ENCODE measurements at places on chromosomes 6 and 20.

DNA sequence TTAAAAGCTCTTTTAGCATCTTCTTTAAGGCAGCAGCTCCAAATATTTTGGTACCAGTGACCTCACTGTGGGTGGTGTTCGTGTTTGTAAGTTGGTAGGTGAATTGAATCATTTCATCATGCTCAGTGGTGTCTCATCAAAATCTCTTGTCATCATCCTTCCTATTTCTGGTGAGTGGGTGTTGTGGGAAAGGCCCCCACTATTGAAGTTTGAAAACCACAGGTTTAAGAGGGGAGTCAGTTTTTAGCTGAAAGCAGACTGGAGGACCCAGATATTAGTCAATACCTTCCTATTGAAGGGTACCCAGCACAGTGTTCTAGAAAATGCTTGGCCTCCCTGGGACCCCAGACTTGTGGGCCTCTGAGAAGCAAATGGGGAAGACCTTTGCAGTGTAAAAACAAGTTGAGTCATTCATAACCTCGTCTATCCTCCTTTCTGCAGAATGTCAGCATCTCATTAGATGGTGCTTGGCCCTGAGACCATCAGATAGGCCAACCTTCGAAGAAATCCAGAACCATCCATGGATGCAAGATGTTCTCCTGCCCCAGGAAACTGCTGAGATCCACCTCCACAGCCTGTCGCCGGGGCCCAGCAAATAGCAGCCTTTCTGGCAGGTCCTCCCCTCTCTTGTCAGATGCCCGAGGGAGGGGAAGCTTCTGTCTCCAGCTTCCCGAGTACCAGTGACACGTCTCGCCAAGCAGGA lies 3.7 kb downstream of the PIM1 start:
- DNase-seq: no peak

DNA sequence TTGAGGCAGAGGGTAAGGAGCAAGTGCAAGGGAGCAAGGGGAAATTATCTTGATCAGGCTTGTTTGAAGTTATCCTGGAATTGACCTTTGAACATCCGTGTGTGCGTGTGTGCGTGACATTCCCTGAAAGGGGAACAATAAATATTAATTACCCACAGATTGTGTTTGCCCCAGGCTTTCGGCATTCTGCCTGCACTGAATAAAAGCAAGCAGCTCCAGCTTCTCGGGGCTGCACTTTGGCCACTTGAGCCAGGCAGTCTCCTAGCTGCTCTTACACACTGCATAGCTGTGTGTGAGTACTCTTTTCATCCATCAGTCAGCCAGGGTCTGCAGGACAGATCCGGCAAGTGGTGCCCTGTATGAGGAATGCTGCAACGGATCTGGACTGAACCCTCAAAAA lies 107.7 kb upstream of the BTN3A2 start:
- DNase-seq: no peak

DNA sequence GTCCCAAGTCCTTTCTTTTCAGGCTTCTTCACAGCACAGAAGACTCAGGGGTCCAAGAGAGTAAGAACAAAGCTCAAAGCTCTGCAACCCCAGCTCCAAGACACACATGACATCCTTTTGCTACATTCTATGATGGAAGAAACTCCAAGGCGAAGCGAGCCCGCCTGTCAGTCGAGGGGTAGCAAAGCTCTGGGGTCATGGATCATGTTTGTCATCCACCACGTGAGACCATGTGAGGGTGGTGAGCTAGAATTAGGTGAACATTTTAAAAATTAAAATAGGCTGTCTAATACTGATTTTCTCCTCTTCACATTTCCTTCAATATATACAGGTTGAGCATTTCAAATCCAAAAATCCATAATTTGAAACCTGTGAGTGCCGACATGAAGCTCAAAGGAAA lies 189.6 kb downstream of the TTLL2 start:
- no peak for DNase-seq

DNA sequence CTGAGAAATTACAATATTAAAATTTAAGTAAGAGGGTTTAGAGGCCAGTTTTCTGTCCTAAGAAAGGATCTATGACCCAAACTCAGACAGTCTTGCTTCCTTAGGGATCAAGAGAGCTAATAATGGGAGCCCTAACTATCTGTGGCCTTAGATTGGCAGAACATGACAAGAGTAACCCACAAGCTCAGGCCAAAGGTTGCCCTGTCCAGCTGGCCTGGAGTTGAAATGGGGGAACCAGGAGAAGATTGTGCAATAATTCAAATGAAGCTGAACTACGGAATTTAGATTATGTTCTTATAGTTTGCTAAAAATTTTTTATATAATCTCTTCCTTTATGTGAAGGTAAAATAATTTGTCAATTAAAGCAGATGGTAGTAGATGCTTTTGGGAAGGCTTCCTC lies 26.4 kb downstream of the LAMA4 start:
- no peak for DNase-seq

DNA sequence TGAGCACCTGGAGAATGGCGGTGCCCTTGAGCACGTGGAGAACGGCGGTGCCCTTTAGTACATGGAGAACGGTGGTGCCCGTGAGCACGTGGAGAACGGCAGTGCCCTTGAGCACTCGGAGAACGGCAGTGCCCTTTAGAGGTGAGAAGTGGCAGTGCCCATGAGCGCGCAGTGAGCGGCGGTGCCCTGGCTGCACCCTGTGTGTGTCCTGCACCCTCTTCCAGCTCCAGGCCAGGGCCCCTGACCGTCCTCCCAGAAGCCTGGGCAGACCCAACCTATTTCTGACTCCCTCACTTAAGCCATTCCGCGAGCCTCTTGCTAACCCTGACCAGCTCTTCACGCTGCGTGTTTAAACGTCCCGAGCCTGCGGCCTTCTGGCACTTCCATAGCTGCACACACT lies 151.3 kb downstream of the DLL1 start:
- no peak for DNase-seq

DNA sequence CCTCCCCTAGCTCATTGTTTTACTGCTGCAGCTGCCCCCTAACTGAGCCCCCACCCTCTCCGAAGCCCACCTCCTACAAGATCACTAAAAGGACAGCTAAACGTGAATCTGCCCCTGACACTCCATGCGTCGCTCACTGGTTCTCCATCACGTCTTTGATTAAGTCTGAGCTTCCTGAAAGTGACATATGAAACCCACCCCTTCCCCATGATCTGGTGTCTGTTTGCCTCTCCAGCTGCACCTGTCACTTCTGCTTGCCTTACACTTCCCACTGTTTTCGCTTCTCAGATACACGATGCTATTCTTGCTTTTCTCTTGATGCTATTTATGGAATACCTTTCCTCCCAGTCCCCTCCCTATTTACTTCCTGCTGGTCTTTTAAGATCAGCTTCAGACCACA lies 8.0 kb upstream of the PERP start:
- no peak for DNase-seq

GRCh38 chr6:80003826-80004172 lies 650 bp upstream of the TTK start:
- DNase-seq: no peak

GRCh38 chr6:28643017-28643740 lies 117.5 kb downstream of the GPX5 start:
- peak; percentile 67 for DNase-seq

DNA sequence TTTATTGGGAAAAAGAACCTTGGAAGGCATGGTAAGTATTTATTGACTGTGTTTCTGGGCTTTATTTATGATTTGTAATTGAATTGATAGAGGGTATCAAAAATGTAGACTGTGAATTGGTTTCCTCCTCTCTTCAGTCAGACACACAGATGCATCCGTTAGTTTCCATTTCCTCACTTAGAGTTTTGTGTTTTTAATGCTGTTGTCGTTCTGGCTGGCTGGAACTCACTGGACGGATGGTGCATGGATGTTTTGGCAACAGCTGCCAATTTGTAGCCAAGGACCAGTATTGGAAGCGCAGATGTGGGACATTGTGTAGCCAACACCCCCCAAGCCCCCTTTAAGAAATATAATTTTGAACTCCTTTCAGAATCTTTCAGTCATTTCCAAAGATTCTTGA lies 134.5 kb downstream of the JARID2 start:
- no peak for DNase-seq

DNA sequence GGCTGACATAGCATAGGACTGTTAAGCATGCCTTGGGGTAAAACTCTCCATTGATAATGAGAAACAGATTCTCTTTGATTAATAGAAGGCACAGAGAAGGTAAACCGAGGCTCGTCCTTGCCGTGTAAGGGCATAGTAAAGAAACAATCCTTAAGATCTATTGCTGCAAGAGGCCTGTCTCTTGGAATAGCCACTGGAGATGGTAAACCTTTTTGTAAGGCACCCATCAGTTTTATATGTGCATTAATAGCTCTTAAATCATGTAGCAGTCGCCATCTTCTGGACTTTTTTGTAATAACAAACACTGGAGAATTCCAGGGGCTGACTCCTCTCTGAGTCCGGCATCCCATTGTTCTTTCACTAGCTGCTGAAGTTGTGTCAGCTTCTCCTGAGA lies 8.4 kb upstream of the ABHD12 start:
- DNase-seq: peak; percentile 79

- no peak for DNase-seq
These were observed 159.7 kb downstream of the GMDS start for GRCh38 chr6:2085657-2086056.

DNA sequence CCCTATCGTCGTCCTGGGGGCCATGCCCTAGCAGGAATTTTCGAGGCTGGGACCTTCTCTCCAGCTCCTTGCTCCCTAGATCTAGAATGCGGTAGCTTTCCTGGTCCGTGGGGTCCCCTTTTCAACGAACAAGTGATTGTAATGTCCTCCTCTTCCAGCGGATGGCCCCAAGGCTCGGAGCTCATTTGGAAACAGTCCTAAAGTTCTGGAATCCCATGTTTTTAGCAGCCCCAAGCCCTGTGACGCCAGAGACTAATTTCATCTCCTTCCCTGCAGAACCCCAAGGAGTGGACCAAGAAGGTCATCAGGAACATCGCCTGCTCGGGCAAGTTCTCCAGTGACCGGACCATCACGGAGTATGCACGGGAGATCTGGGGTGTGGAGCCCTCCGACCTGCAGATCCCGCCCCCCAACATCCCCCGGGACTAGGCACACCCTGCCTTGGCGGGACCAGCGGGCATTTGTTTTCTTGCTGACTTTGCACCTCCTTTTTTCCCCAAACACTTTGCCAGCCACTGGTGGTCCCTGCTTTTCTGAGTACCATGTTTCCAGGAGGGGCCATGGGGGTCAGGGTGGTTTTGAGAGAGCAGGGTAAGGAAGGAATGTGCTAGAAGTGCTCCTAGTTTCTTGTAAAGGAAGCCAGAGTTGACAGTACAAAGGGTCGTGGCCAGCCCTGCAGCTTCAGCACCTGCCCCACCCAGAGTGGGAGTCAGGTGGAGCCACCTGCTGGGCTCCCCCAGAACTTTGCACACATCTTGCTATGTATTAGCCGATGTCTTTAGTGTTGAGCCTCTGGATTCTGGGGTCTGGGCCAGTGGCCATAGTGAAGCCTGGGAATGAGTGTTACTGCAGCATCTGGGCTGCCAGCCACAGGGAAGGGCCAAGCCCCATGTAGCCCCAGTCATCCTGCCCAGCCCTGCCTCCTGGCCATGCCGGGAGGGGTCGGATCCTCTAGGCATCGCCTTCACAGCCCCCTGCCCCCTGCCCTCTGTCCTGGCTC lies 48.5 kb downstream of the PYGB start:
- DNase-seq: peak; percentile 51

- DNase-seq: no peak
These were observed 6.4 kb upstream of the EXOC2 start for GRCh38 chr6:699319-699718.

DNA sequence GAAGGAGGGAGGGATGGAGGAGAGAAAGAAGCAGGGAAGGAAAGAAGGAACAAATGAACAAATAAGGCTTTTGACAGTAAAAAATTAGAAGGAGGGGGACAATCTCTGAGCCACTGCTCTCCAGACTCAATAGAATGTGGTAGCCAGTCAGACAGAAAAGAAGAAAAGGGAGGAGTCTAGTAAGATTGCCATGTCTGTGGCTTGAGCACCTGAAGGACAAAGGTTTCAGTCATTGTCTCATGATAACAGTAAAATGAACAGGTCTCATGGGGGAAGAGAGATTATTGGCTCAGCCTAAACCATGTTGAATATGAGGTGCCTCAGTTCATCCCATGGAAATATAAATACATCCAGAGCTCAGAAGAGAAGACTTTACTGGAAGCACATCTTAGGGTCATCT lies 14.0 kb upstream of the LOC128125822 start:
- DNase-seq: no peak

DNA sequence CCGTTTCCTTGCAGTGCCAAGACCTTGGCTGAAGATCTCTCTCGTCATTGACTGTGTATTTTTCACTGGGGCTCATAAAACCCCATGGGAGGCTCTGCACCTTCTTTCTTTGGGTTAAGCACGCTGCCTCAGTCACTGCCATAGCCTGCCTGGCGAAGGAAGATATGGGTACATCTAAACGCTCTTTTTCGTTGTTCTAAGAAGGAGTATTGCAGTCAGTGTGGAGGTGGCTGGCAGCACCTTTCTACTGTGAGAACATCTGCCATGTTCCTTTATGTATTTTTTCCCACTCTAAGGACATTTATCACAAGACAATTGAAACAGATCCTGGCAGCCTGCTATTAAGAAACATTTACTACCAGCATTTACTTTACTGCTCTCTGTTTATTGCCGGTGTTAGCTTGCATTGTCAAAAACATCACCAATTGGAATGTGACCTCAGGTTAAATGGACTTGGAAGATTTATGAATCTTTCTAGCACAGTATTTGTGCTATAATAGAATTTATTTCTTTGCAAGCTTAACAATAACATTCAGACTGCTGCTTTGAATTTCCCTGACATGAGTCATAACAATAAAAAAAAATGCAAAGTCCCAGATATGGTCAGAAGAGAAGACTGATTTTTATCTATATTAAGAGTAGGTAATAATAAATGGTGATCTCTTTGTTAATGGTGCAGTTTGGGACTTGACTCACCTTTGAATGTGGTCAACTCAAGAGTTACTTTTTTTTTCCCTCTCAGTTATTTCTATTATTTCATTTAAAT lies 62.2 kb upstream of the CLDN20 start:
- peak; percentile 83 for DNase-seq

- DNase-seq: no peak
These were observed 229.4 kb downstream of the TBC1D7 start for GRCh38 chr6:13098793-13099570.

GRCh38 chr6:39956936-39957335 lies 22.7 kb upstream of the MOCS1 start:
- DNase-seq: peak; percentile 23

- DNase-seq: no peak
These were observed 82.4 kb downstream of the PPP1R3G start for GRCh38 chr6:5167501-5167900.

DNA sequence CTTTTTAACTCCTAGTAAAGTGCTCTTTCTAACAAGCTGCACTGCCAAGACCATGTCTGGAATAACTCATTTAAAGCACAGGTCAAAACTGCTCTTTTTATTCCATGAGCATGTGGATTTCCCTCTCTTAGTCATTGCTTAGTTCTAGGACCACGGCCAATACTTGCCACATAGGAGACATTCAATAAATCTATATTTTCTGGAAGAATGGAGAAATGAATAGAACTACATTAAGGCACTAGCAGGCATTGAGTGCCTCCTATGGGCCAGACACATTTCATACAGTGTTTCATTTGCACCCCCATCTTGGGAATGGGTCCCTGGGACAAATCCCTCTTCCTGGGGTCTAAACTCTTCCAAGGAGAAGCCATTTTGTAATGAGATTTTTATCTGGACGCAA lies 552.8 kb upstream of the CITED2 start:
- peak; percentile 88 for DNase-seq
